ENCODE measurements at places on chromosomes 13 and 19.

DNA sequence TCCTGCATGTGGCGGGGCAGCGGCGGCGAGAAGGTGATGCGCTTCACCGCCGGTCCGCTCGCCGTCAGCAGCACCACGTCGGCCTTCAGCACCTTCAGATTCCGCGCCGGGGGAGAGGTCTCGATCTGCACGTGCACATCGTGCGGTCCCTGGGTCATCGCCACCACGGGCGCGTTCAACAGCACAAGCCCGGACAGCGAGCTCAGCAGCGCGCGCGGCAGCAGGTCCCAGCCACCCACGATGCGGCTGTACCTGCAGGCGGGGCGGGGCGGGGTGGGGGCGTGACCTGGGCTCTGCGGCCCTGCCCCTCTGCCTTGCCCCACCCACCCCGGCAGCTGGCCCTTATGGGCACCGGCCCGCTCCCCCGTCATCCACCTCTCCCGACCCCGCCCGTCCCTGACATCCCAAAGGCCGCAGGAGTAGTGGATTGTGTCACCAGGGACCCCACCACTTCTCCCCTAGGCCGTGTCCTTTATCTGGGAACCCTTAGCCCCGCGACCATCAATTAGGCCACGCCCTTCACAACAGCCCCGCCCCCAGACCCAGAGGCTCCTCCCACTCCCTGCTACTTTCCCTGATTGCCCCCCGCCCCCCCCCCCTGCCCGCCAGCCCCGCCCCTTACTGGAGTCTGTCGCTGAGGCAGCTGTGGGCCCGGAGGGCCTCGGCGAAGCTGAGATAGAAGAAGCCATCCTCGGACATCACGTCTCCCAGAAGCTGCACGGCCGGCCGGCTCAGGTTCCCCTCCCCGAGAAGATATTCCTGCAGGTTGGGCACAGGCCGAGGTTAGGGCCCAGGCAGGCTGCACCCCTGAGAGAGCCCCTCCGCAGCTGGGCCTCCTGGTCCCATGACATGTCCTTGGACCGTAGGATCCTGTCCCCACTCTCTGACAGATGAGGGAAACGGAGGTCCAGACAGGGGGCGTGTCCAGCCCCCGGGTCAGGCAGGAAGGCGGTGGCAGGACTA lies 6.1 kb downstream of the IL4I1 start:
- peak; percentile 65 for DNase-seq

- DNase-seq = no peak
These were observed 32.6 kb upstream of the MIR17HG start for GRCh38 chr13:91314888-91315287.

GRCh38 chr19:16877581-16877980 lies 11.2 kb upstream of the F2RL3 start:
- DNase-seq = no peak

- DNase-seq = no peak
These were observed 5.6 kb downstream of the LIPE start for GRCh38 chr19:42421591-42422031.

DNA sequence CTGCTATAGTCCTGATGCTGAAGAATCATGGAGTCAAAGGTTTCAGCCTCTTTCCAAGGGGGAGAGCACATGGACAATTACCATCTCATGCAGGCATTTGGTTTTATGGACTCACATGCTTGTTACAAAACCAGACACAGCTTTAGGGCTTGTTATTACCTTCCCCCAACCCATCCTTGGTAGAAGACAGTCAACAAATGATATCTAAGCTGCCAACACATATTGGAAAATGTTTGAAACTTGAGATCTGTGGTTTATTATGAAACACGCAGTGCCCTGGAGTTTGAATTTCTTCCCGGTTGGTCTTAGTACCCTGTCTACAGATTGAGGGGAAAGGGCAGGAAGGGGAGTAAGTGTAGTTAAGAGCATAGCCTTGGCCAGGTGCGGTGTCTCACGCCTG lies 12.5 kb upstream of the CYP2A6 start:
- DNase-seq = no peak

DNA sequence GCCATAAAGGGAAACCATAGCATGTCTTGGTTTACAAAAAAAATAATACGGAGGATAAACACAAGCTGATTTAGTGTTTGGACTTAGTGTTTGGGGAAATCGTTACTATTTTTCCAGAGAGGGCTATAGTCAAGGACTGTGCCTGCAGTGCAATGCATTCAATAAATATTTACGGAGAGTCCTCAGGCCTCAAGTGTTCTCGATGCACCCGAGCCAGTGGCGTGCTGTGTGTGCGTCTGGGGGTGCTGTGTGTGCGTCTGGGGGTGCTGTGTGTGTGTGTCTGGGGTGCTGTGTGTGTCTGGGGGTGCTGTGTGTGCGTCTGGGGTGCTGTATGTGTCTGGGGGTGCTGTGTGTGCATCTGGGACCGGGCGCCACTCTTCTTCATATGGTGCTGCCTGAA lies 71.7 kb upstream of the GTF3A start:
- no peak for DNase-seq

GRCh38 chr13:93467175-93467574 lies 240.6 kb downstream of the GPC6 start:
- DNase-seq = no peak

DNA sequence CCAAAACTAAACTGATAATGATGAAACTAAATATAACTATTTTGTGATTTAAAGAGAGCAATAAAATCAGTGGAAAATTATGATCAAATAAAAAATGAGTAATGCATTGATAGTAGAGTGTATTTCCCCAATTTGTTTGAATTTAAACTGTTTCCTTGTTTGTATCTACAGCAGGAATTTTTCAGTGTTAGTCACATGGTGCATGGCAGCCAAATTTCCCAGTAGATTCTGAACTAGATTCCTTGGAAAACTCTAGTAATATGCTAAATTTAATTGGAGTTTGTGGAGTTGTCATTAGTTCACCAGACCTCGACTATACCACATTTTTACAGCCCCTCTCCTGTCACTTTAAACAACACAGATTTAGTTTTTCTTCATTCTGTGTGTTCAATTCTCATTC lies 156.2 kb downstream of the PCCA start:
- no peak for DNase-seq

Data from stimulated activated CD4-positive, alpha-beta T cell treated with anti-CD3 and anti-CD28 coated beads, Interleukin-1b, Interleukin-23, amount 100 ng/mL, for 48 hours (primary cell).